ENCODE measurements at places on chromosomes 7 and 10. TPM values are rescaled to one million over a fixed set of nuclear protein-coding genes. Genes with fewer than 3 reads are reported as not detected.

DNA sequence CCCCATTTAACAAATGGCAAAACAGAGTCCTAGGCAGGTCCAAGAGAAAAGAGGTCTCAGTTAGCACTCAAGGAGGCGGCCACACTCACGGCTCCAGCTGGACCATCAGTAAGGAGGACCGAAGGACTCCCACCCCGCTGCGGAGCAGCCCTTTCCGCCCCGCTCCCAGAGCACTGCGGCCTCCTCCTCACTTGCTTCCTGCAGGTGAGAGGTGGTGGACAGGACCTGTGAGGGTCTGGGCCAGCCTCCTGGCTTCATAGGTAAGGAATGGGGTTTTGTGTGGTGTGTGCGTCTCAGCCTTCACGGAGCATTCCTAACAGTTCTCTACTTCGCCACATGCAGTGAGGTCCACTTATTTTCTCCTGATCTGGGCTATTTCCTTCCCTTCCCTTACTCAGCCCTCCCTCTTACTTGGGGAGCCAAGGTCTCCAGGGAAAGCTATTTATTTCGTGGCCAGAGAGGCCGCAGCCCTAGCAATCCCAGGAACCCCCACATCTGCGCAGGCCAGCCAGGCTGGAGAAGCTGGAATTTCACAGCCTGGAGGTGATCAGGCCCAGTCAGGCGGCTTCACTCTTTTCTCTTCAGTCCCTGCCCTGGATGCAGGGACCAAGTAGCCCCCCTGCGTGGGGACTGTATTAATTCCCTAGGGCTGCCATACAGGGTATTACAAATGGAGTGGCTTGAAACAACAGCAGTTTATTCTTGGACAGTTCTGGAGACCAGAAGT lies 45.9 kb downstream of the ZNF783 start:
- no peak for DNase-seq

- DNase-seq, result no peak
Observed at GRCh38 chr10:44988957-44989585, 10.5 kb upstream of the DEPP1 start.

- no peak for DNase-seq
Observed at GRCh38 chr10:35322636-35323035, 13.7 kb upstream of the CCNY start.

GRCh38 chr10:61921143-61921542 lies 19.6 kb downstream of the ARID5B start:
- no peak for DNase-seq

GRCh38 chr10:105949721-105950120 lies 1214.8 kb downstream of the SORCS1 start:
- no peak for DNase-seq

- no peak for DNase-seq
Observed at GRCh38 chr10:49426490-49427360, 30.8 kb upstream of the DRGX start.

- no peak for DNase-seq
Observed at GRCh38 chr10:17915181-17915580, 36.5 kb upstream of the SLC39A12 start.

GRCh38 chr10:94206176-94206575 lies 156.6 kb downstream of the NOC3L start:
- no peak for DNase-seq

- no peak for DNase-seq
Observed at GRCh38 chr10:63829573-63830149, 308.5 kb downstream of the REEP3 start.

- DNase-seq, result no peak
Observed at GRCh38 chr10:52483587-52483986, 169.5 kb downstream of the DKK1 start.

DNA sequence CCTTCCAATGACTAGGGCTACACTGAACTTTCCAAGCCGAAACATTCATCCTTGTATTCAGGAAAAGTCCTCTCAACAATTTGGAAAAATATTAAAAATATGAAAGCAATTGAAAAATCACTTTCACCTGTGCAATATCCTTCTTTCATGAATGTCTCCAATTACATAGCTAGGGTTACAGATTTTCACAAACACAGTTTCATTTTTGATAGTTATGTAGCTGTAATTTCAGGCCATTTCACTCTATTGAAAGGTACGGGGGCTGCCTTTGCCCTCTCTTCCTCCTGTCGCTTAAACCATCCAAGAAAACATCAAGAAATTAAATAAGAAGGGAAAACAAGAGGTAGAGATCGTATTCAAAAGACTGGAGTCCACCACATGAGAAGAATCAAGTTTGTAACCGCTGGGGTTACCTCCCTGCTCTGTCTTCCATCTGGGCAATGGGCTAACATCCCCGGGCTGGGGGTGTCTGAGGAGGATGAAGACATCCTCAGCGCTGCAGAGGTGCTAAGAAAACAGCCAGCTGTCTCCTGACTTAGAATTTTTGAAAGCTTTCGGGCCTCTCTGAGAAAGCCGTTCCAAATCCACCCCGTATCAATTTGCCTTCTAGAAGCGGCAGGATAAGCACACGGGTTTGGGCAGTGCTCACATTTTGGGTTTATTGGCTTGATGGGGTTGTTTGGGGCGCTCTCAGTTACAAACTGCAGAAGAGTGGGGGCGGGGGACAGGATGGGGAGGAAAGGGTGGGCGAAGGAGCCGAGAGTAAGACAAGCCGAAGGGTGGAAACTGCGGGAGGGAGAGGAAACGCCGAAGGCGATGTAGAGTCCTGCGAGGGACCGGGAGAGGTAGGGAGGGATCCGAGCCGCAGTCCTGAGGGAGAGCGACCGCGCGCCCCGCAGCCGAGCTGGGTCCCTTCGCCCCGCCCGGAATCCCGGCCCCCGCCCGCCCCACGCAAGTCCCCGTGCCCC lies 24.3 kb upstream of the VAX1 start:
- no peak for DNase-seq

GRCh38 chr7:131106681-131107336 lies 220.9 kb upstream of the MKLN1 start:
- DNase-seq, result no peak

DNA sequence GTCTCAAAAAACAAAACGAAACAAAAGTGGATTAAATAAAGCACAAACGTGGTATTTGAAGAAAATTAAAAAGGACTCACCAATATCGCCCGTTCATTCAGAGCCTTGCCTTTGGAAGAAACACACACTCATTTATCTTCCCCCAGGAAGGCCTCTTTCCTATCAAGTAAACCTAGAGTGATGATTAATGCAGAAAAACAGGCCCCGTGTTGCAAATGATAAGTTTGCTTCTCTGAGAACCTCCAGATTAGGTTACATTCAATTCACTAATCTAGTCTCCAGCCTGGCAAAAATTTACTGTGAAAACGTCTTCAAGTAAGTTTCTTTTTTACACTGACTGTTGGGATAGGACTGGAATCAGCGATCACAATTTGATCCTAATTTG lies 78.0 kb upstream of the C1GALT1 start:
- DNase-seq, result no peak

GRCh38 chr7:12210179-12211053 lies 678 bp upstream of the TMEM106B start:
- DNase-seq, result no peak

- peak; percentile 26 for DNase-seq
Observed at GRCh38 chr7:92813390-92814024, 22.9 kb downstream of the CDK6 start.

GRCh38 chr10:72953687-72954086 lies 919 bp downstream of the PLA2G12B start:
- peak; percentile 2 for DNase-seq

DNA sequence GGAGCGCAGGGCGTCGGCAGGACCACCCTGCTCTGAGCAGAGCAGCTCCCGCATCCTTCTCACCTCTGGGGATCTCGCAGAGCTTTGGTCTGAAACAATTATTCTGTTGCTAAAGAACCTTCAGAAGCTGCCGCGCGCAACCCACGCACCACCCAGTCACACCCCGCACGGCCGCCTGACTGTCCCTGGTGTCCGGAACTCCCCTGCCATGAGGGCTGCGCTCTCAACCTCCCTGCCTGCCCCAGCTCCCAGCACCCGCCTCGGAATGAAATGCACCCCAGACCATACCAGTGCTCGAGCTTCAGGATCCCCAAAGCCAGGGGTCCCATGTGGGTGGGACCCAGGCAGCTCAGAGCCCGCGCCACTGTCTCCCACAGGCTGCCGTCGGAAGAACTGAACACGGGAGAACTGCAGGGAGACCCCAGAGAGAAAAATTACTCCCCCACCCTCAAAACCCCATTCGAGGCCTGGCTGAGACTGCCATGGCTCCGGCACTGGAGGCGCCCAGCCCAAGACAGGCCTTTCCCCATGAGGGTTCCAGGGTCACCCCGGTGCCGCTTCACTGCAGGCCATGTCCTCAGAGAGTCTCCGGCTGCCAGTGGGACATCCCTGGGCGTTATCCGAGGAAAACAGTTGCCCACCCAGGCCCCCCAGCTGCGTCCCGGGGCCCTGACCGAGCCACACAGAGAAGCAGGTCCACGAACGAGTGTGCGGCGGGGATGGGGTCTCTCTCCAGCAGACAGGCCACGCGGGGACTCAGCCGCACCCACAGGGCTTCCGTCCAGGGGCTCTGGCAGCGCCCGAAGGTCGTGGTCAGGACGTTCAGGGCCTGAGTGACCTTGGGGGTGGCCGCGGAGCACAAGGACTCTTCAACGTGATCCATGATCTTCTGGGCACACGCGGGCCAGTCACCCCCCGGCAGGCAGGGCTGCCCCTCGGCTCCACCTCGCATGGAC lies 12.1 kb downstream of the BRAT1 start:
- DNase-seq, result no peak

DNA sequence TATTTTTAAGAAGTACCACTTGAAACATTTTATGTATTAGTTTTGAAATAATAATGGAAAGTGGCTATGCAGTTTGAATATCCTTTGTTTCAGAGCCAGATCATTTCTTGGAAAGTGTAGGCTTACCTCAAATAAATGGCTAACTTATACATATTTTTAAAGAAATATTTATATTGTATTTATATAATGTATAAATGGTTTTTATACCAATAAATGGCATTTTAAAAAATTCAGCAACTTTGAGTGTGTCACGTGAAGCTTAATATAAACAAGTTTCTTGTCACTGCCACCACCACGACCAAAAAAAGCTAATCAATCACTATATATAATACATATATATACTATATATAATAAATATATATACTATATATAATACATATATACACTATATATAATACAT lies 4.8 kb downstream of the IL6 start:
- no peak for DNase-seq

- DNase-seq, result peak; percentile 35
Observed at GRCh38 chr10:92692080-92692671, 2.4 kb downstream of the HHEX start.

DNA sequence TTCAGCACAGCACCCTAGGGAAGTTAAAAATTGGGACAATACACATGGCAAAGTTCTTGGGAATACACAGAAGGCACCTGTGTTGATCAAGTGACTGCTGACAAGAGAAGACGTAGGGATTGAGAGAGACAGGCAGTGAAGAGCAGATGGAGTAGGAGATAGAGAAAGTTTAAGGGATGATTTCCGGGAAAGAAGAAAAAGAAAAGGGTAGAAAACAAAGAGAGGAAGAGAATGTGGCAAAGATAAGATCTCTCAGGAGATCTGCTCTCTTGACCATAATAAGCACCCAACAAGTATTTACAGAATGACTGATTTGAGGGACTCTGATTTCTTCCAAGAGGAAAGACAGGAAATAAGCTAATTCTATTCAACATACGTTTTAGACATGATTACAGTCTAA lies 15.1 kb upstream of the RALA start:
- peak; percentile 64 for DNase-seq

DNA sequence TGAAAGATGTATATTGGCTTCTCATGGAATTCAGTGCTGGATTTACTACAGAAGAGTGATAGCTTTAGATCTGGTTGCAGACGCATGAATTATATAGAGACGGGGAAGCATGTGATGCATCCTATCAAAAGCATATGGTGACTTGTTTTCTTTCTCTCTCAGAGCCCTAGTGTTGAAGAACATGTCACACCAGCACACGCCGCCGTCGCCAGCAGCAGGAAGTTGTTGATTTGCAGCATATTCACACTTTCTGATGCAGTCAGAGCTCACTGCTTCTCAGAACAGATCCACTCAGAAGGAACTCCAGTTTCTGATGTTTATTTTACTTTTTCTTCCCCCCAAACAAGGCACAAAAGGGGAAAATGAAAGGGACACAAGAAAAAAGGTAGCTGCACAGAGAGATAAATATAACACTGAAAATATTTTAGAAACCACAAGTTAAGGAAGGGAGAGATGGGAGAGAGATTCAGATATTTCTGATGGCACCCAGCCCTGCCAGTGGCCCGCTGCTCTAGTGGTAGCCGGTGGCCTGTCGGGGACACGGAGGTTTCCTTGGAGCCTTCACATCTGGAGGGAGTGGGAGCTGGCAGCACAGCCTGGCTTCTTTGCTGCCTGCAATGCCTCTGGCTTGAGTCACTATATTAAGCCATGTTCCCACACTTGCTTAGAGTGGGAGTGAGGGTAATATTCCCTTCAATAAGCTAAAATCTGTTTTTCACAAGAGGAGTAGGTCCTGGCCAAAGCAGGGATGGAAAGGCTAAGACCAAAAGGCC lies 123.2 kb downstream of the NRP1 start:
- peak; percentile 21 for DNase-seq

DNA sequence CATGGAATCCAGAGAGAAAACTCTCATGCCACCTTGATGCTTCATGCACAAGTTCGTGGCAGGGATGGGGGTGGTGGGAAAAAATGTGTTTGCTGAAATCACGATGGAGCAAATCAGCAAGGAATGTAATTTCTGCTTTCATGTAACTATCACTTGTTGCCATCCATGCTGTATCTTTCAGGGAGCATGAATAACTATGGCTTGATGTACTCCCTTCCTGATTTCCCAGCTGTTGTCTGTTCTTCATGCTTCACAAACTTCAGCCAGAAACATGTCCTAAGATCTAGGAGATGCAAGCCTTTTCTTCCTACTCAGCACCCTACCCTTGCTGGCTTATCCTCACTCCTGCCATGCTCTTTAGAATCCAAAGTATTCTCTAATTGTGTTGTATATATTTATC lies 64.0 kb downstream of the LRRC4 start:
- DNase-seq, result no peak

DNA sequence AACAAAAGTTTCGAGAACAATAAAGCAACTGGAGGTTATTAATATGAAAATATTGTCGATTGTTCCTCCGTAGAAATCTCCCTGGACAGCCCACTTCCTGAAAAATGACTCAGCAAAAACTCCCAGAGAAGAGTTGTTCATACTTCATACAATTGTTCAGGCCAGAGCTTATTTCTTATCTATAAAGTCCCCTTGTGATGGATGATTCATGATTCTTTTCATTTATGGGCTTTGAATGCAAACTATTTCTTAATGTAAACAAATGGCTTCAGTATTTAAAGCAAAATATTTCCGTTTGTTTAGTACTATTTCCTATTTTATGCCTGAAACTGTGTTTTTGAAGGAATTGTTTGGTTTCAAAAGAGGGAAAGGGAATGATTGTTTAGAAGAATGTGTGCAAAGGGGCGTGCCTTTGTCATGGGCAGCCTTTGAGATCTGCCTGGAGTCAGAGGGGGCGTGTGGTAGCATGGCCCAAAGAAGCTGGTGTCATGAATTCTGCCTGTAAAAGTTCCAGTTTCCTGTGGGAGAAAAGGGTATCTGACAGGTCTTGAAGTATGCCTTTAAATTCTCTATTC lies 26.2 kb upstream of the EXOC6 start:
- DNase-seq, result peak; percentile 95

OR6V1 gene
- total RNA-seq, result not detected

BTBD16 gene
- not detected for total RNA-seq

GRB10 gene
- 285 TPM for total RNA-seq

SLC29A4 gene
- total RNA-seq, result 1.0 TPM

Measured in dermis blood vessel endothelial cell (primary cell).